RWPE1 (cell line): ENCODE measurements at places on chromosomes 16 and 17.

DNA sequence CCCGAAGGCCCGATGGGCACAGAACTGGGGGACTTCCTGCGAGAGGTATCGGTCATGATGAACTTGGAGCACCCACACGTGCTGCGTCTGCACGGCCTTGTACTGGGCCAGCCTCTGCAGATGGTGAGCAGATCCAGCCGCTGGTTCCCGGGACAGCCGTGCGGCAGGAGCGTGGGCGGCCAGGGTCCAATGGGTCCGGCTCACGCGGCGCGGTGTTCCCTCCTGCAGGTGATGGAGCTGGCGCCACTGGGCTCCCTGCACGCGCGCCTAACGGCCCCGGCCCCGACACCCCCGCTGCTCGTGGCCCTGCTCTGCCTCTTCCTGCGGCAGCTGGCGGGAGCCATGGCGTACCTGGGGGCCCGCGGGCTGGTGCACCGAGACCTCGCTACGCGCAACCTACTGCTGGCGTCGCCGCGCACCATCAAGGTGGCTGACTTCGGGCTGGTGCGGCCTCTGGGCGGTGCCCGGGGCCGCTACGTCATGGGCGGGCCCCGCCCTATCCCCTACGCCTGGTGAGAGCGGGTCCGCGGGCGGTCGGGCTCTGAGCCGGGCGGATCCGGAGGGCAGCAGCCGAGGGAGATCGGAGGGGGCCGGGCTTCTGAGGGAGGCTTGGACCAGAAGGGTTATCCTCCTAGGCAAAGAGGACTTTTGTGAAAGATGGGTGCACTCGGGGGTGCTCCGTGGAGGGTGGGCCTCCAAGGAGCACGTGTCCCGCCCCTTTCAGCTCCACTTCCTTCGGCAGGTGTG lies 3.0 kb downstream of the TNK1 start:
- DNase-seq = no peak

- DNase-seq = no peak
These were observed 76.0 kb downstream of the ZNF18 start for GRCh38 chr17:11921296-11921695.

DNA sequence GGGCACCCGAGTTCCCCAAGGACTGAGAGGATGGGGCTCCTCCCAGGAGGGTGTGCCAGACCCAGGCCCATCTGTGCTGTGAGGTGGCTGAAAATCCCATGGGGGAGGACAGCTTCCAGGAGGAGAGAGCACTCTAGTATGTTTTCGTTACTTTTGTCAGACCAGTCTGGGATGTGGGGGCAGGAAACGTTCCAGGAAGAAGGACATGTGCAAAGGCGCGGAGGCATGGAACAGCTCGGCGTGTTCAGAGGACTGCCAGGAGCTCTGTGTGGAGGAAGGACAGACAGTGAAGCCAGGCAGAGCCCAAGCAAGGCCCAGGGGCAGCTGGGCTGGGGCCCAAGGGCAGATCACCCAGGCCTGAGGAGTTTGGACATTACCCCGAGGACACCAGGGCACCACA lies 7.0 kb downstream of the CA4 start:
- DNase-seq = no peak

DNA sequence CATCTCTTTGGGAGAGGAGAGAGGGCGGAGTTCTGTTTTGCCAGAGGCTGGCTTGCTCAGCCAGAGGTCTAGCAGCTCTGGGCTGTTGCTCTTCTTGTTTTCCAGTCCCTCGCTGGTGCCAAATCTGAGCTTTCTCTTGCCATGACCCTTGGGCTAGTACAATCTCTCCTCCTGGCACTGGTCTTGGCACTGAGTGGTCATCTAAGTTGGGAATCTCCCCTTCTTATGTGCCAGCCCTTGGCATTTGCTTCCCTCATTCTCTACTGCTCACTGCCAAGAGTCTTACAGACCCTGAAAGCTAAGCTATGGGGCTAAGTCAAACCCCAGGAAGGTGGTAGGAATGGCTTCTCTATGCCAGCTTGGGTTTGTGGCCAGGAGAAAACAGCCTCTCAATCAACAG lies 148.6 kb downstream of the SHISA6 start:
- DNase-seq = no peak

DNA sequence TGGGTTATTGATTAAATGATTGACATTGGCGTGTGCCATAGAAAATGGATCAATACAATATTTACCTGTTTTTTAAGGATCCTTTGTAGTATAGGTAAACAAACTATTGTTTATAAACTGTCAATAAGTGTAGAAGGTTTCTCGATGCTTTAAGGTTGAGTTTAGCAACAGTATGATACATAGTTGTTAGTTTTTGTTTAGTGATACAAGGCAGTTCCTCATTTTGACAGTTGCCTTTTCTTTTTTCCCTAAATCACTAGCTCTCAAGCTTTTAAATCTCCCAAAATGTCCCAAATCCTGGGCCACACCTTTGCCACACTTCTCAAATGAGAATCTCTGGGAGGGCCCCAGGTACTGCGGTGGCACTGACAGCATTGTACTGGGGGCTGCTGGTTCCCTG lies 57.3 kb downstream of the EPN2 start:
- DNase-seq = no peak

DNA sequence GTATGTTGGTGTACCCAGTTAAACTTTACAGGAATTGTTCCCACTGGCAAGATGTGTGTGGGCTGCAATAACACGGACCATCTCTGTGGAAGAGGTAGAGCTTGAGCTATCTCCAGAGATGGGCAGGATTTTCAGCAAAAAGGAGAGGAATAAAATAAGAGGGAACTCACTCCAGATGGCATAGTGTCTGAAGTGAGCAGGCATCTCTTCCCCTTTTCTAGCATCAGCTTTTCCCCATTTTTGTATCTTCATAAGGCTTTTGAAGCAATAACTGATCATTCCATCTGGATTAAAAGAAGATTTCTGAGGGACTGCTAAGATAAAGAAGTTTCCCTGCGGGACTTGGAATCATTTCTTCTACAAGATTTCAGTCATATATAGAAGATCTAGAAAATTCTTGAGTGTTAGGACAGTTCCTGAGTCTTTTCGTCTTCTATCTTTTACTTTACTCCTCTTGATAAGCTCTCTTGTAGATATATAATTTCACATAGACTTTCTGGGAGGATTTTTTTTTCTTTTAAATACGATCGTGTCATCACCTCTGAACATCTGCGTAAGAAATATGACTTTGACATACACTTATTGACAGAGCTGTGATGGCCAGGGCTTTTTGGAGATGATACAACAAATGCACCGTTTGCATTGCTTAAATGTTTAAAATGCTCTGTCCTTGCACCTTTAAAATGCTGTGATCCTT lies 2.1 kb downstream of the CPD start:
- DNase-seq = no peak

- peak; percentile 89 for DNase-seq
These were observed 715.7 kb upstream of the SOX9 start for GRCh38 chr17:71405101-71405500.

GRCh38 chr16:6611535-6611934 lies 721.1 kb upstream of the RBFOX1 start:
- DNase-seq = no peak

- no peak for DNase-seq
These were observed 348.6 kb downstream of the SEC14L1 start for GRCh38 chr17:77489239-77489892.

DNA sequence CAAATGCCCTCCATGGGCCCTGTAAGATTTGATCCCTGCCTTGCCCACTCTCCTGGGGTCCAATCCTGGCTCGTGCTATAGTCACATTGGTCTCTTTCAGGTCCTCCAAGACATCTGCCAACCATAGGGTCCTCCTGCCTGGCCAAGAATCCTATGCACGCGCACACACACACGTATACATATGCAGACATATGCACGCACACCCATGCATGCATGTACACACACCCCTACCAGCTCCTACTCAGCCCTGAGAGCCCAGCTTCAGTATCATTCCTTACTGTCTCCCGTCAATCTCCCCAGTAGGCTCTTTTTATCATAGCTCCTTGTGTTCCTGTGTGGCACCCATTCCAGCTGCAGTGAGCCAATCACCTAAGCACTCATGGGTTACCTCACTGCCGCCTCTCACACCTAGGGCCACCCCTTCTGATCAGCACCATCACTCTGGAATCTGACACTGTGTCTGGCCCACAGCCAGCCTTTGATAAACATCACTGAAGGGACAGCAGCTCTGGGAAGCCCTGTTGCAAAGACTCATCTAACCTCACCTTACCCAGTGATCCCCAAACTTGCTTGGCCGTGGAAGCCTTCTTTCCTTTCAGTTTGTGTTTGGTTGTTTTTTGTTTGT lies 7.9 kb upstream of the DNAH17 start:
- no peak for DNase-seq

- no peak for DNase-seq
These were observed 281.5 kb downstream of the HS3ST3A1 start for GRCh38 chr17:13320046-13320785.

DNA sequence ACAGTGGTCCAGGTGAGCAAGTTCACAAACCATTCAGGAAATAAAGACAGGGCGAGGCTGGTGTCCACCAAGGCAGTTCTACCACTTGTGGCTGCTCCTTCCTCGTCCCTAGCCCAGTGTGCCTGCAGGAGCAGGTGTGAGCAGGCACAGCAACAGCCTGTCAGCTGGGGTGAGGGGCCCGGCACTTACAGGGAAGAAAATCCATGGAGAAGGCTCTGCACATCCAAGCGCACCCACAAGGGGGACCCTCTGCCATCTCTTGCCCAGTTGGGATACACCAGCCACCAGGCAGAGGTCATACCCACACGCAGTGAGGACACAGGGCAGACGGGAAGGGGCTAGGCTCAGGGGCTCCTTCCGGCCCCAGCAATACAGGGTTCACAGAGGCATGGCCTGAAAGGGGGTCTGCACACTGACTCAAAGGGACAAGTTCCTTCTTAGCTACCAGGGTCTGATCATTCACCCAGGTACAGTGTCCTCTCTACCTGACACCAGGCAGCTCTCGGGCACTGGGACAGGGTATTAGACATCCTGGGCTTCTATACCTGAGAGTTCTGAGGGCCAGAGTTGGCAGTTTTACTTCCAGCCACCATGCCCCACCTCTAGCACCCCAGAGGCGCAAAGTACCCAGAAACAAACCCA lies 27.0 kb downstream of the CDIP1 start:
- DNase-seq = peak; percentile 41

DNA sequence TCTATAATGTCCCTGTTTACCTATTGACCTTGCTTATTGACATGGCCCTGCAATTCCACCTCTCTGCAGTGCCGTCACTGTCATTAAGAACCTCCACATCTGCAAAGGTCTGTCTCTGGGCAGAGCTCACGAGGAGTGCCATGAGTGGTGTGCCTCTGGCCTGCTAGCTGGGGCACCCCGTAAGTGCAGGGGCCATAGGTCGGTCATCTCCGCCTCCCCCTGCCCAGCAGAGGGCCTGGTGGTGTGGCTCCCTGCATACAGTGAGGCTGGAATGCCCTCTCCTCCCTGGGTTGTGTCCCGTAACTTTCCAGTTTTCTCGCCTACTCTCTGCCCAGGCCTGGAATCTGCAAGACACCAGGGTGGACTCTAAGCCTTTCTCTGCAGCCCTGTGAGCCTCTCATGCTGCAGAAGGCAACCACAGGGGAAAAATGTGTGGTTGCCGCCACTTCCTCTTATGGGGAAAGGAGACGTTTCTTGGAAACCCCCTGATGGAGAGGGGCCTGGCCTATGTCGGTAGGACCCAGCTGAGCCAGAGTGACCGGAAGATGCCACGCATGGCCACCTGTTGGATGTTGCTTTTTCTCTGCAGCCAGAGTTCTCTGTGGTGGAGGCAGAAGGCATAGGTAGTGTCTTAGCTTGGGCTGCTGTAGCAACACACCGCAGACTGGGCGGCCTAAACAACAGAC lies 2.7 kb upstream of the SNX20 start:
- DNase-seq = no peak

GRCh38 chr17:46818316-46818928 lies at the start of gene WNT3:
Gene WNT3 (minus strand): TSS chr17:46818692. CDS start chr17:46818597, 95 bp downstream.
- peak; percentile 51 for DNase-seq

GRCh38 chr16:29743827-29744531 lies 1.8 kb downstream of the C16orf54 start:
- no peak for DNase-seq

GRCh38 chr16:54694651-54695050 lies 236.0 kb upstream of the IRX5 start:
- DNase-seq = no peak

- DNase-seq = no peak
These were observed 20.0 kb upstream of the RASD1 start for GRCh38 chr17:17515934-17516930.

DNA sequence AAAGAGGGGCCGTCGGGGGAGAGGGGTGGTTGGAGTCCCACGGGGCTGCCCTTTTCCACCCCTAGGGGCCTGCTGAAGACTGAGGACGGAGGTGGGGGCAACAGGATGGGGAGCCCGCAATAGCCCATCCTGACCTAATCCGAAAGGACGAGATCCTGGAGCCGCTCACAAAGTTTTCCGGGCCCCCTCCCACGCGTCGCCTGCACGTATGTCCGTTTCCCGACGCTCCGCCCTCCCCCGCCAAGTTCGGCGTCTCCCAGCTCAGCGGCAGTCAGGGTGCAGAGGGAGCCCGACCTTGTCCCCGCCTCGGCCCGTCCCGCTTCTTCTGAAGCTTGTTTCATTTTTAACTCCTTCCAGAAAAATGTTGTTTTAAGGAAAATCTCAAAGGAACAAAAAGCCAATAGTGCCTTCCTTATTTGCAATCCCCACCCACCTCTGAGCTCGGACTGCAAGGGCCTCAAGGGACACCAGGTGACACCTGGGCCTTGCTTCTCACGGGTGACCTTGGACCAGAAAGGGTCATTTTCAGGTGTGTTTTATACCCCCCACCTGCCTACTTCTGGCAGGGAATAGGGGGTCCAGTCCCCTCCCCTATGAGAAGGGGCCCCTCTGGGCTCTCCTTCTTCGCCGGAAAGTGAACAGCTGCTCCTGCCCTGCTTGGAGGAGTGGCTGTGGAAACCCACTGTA lies 3.4 kb upstream of the ZNF423 start:
- DNase-seq = no peak

- DNase-seq = no peak
These were observed 95.7 kb downstream of the SLC39A11 start for GRCh38 chr17:72996791-72997190.

GRCh38 chr16:67277999-67278772 lies 1.1 kb upstream of the PLEKHG4 start:
- peak; percentile 63 for DNase-seq

GRCh38 chr16:28108590-28109247 lies 45.2 kb upstream of the GSG1L start:
- no peak for DNase-seq

- DNase-seq = no peak
These were observed 72.0 kb upstream of the LGALS9 start for GRCh38 chr17:27558842-27559505.

GRCh38 chr17:55814377-55814776 lies 63.5 kb downstream of the PCTP start:
- no peak for DNase-seq
